ENCODE measurements at places on chromosomes 2 and 18. TPM values are rescaled to one million over a fixed set of nuclear protein-coding genes. Genes with fewer than 3 reads are reported as not detected.

SERPINB3 gene
- total RNA-seq, result not detected

E2F6 gene
- 8.9 TPM for total RNA-seq

CWC22 gene
- 10.1 TPM for total RNA-seq

PARD3B gene
- 6.4 TPM for total RNA-seq

LPIN2 gene
- total RNA-seq, result 21.1 TPM

PTPN2 gene
- total RNA-seq, result 15.6 TPM

SGPP2 gene
- not detected for total RNA-seq

ABCG8 gene
- not detected for total RNA-seq

POMC gene
- 0.63 TPM for total RNA-seq
